ENCODE measurements at places on chromosomes 11 and 22. TPM values are rescaled to one million over a fixed set of nuclear protein-coding genes. Genes with fewer than 3 reads are reported as not detected.

OR56A1 gene
- total RNA-seq: not detected

DNA sequence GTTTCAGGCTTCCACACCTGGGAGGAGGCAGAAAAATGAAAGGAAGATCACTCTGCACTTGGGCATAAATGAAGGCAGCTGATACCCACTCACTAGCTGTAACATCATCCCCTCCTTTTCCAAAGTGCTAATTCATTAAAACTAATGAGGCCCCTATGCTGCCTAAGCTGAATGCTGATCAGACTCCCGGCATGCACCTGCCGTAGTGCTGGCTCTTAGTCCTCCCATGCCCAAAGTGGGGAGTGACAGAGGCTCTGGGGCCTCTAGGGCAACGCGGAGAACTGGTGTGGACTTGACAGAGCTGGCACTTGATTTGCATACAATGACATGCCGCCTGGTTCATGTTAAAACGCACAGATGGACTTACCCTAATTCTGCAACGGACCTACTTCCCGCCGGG is 96.5 kb upstream of the NCAM1 start:
- DNase-seq: no peak

GRCh38 chr11:86287468-86287796 is 14.6 kb upstream of the HIKESHI start:
- DNase-seq: no peak

- DNase-seq: no peak
Observed at GRCh38 chr11:85299258-85299942, 327.7 kb downstream of the DLG2 start.

Data from T-helper 17 cell (primary cell).